ENCODE measurements at places on chromosomes 11 and 22.

- DNase-seq = no peak
Measured at GRCh38 chr11:1992111-1992510, 5.5 kb downstream of the H19 start.

DNA sequence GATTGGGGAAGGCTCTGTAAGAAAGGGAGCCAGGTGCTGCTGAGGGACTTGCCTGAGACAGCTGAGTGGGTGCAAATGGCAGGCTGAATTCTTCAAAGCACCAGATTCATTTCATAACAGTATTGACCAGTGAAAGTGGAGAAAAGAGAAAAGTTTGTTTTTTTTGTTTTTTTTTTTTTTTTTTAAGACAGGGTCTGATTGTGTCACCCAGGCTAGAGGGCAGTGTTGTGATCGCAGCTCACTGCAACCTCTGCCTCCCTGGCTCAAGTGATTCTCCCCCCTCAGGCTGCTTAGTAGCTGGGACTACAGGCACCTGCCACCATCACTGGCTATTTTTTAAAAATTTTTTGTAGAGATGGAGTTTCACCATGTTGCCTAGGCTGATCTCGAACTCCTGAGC is 494.0 kb downstream of the MIAT start:
- no peak for DNase-seq

GRCh38 chr11:27041141-27041899 is 705 bp downstream of the BBOX1 start:
- no peak for DNase-seq

DNA sequence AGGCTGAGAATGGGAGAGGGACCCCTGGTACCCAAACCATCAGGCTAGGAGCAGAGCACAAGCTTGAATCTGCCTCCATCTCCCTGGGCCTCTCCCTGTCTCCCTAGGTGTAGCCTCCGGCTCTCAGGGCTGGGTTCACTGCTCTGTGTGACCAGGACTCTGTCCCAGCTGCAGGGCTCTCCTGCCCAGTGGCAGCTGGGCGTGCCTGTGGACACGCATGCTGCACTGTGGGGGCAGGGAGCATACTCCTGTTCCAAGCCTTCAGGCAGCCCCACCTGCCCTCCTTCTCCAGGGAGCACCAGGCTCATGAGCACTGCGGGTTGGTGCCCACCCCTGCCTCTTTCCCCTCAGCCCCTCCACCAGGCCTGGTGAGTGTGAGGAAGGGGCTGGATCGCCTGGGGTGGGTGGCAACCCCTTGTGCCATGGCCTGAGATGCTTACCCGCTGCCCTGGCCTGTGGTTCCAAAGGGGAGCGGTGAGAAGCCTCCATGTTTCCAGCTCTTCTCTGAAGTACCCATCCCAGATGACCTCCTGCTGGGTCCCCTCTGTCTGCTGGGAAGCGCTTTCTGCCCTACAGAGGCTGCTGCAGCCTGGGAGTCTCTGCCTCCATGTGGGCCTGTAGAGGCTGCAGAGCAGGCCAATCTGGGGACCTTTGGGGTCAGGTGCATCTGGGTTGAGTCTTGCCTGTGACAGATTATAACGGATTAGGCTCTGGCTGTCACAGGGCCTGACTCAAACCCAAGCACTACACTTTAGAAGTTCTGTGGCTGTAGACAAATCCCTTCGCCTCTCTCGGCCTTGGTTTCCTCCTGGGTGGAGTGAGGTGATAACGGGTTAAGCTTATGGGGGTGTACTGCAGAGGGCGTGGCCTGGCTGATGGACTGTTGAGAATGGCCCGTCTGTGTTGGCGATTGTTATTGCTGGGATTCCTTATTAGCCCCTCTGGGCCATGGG is 43.7 kb downstream of the WNT11 start:
- no peak for DNase-seq

- DNase-seq = no peak
Measured at GRCh38 chr11:14314127-14314526, 44.9 kb downstream of the RRAS2 start.

DNA sequence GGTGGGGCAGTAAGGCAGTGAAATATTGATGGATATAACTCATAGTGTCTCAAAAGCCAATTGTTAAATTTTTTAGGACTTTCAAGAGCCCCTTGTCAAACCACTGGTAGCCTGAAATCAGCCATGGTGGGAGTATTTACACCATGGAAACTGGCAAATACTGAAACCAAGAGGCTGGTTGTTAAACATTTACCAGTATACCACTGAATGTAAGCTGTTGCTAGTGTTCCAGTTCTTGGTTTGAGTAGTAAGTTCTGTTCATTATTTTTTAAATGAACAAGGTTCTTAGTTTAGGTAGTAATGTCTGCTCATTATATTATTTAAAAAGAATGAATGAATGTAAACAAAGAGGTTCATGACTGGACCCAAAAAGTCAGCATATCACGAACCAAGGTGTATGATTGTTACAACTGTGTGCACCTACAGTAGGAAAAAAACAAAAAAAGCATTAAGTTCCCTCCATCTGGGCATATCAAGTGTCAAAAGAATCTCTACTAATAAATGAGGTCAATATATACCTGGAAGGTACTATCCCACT is 4.5 kb upstream of the EIF3F start:
- no peak for DNase-seq

- DNase-seq = no peak
Measured at GRCh38 chr11:76327756-76328388, 53.1 kb downstream of the THAP12 start.

DNA sequence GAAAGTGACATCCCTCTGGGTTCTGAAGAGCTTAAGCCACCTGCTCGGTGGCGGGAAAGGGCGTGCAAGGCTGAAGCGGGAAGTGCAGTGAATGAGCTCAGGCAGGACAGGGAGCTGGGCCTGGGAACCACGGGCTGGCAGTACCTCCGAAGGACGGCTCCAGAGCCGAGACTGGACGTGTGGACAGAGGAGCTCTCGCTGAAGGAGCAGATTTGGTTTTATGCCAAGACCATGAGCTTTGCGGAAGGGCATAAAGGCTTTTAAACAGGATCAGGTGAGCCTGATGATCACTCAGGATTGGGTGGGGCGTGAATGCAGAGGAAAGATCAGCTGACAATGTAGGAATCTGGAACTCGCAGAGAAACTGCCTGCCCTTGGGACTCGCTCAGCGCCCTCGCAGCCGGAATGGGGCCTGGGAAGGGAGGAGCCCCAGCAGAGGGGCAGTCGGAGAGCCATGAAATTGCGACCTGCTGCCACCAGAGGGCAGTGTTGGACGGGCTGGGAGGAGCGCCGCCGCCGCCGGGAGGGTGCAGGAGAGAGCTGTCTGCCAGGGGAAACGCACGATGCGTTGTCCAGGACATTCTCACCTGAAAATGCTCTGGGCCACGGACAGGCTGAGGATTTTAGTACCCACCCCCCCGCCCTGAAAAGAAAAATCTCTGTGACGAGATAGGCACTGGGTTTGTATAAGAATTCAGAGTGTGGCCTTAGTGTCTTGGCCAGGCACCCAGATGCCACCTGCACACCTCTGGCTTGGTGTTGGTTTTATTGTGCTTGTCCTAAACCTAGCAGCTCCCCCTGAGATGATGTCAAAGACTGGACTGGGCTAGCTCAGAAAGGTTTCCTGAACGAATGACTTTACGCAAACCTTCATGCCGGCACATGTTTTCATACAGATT is 324.4 kb downstream of the NTM start:
- peak; percentile 79 for DNase-seq

DNA sequence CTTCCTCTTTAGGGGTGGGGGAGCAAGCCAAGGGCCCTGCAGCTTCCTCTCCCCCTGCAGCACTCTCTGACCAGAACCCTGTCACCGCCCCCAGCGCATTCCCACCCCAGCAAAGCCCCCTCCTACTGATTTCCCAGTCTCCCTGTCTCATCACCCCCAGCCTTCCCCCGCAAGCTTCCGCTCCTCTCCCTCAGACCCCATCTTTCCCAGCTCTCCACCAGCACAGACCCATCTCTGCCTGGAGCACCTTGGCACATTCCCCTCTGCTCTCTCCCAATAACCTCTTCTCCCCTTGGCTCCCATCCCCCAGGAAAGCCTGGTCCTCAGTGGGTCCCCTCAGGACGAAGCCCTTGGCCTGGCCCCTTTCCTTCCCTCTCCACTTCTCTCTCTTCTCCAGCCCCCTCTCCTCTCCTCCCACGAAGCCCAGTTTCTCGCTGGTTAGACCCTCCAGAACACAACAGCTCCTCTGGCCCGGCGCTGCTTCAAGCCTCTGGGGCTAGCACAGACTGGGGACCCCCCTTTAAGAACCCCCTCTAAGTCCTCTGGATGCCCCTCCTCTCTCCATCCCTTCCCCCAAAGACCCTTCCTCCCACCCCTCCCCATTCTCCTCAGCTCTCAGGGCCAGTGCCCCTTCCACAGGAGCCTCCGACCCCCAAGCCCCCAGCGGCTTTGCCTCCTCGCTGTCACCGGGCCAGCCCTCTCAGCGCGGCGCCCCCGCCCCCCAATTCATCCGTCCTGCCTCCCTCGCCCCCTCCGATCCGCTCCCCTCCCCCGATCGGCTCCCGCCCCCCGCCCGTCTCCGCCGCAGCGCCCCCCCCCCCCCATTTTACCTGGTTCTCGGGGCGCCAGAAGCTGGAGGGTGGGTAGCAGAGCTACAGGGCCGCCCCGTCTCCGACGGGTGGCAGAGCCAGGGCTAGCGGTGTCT is 594 bp downstream of the NRXN2 start:
- no peak for DNase-seq

DNA sequence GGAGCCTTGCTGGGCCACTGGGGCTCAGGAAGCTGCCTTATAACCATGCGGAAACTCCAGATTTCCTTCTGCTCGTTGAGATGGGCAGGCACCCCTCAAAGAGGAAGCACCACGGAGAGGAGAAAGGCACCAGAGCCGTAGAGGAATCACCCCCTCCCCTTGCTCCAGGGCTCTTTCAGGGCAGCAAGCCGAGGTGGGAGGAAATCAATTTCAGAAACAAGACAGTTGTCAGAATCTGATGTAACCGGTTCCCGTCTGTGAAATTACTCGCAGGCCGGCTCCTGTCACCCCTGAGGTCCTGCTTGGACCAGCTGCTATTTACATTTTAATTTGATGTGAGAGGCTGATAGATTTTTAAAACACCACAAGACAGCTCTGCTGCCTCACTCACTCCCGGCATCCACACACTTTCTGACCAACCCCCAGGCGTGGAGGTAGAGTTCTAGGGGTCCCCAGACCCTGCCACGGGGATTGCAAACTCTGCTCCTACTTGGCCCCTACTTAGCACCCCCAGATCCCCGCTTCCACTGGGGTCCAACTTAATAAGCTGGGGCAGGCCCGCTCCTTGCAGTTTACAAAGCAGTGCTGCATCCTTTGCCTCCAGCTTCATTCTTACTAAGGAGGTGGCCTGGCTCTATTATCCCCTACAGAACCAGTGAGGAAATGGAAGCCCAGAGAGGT is 162.5 kb downstream of the CEP164 start:
- no peak for DNase-seq

- peak; percentile 82 for DNase-seq
Measured at GRCh38 chr11:62671608-62672389, at the start of the genes LBHD1 and UQCC3. Gene LBHD1 (minus strand): TSS chr11:62672267. CDS start chr11:62670031, 2,236 bp downstream. Gene UQCC3 (plus strand): TSS chr11:62671673. CDS start chr11:62671746, 73 bp downstream.

DNA sequence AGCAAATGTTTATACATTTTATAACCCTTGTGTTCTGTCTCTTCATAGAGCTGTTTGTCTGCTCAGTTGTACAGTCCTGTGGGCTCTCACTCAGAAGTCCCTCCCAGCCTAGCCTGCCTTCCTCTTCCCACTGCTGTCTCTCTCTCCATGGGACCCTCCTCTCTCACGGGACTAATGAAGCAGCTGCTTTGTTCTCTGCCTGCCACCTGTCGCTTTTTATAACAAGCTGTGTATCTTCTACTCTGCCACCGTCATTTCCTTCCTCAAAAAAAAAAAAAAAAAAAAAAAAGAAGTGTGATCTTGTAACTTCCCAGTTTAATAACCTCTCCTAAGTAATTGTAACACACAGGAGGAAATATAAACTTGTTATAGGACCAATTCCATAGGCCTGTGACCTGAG is 92.2 kb upstream of the ALKBH3 start:
- DNase-seq = no peak

GRCh38 chr11:130583801-130584211 is 135.4 kb downstream of the ADAMTS15 start:
- no peak for DNase-seq

DNA sequence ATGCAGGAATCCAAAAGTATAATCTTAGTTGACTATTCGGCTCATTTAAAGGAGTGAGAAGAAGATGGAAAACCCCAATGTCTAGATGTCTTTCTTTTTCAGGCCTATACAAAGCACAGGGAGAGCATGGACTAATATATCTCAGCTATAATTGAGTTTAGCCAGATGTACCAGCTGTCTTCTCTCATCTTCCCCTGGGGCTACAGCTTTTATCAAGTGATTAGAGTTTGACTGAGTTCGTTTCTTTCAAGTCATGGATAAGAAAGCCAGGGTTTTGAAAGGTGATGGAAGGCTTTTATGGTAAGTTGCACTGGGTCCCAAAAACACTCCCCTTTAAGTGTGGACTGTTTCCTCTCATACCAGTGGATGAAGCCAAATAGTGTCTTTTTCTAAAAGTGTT is 1172.8 kb upstream of the TENM4 start:
- no peak for DNase-seq

GRCh38 chr11:67561971-67562619 is 21.5 kb upstream of the GSTP1 start:
- DNase-seq = peak; percentile 21

GRCh38 chr11:65854852-65855837 is 2.8 kb downstream of the CFL1 start:
- no peak for DNase-seq

DNA sequence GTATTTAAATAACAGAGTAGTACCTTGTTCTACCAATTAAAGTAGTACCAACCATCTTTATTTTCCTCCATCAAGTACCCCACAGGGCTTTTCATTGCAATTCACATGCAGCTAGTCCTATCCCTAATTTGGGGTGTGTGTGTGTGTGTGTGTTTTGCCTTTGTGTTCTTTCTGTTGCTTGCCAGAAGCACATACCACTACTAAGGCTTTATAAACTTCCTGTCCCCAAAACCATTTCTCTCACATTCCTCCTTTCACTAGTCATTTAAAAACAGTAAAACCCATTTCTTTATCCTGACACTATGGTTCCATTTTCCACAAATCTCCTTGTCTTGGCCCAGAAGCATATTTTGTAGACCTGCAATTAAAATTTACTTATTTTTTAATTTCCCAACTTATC is 54.6 kb downstream of the SLC36A4 start:
- peak; percentile 85 for DNase-seq

GRCh38 chr22:35392357-35392756 is 7.6 kb upstream of the MCM5 start:
- no peak for DNase-seq

DNA sequence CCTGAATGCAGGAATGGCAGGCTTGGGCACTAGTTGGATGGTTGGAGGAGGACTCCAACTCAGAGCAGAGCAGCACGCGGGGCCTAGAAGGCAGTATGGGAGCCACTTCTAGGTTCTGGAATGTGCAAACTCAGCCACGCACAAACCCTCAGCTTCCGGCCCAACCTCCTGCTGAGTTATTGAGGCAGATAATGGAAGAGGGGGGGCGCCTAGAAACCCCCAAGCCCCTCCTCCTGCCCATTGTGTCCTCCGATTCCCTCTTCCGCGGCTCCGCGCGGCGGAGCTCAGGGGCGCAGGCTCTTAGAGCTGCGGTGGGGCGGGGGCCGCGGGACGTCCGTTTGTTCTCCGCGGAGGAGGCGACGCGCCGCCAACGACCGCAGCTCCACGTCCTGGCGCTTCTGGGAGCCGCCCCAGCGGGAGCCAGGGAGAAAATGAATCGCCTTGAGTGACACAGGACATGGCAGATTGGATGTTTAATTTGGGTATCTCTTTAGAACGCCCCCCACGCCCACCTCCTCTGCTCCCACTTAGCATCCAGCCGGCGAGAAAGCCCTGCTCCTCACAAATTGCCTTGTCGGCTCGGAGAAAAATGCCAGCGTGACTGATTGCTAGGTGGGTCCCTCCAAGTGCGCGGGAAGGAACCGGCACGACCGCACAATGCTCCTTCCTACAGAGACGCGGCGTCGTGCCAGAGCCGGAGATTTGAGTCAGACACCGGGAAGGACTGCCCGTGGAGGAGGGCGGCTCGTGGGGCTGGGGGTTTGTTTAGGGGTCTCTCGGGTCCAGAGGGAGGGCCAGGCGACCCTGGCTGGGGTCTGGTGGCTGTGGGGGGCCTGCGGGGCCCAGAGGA is 144.6 kb downstream of the NECTIN1 start:
- peak; percentile 82 for DNase-seq

Data from EH (cell line).